Hematopoietic multipotent progenitor cell treated with erythropoietin and hydrocortisone succinate and interleukin-3 and kit ligand, for 6 days (in vitro differentiated cells): ENCODE measurements at places on chromosomes 2 and 18.
A peak's percentile ranks its signal among the peaks of the same experiment; 100 is the strongest.

- DNase-seq, result no peak
These were observed 65.2 kb upstream of the SMAD2 start for GRCh38 chr18:47995654-47996053.

- DNase-seq, result no peak
These were observed 70.3 kb downstream of the VWC2L start for GRCh38 chr2:214481204-214481603.

GRCh38 chr18:27184115-27185024 lies 738 bp downstream of the CHST9 start:
- DNase-seq, result no peak

GRCh38 chr2:217902379-217903141 lies 100.2 kb downstream of the TNS1 start:
- peak; percentile 57 for DNase-seq

GRCh38 chr2:227117027-227117426 lies 47.0 kb downstream of the COL4A4 start:
- no peak for DNase-seq

- no peak for DNase-seq
These were observed 90.5 kb upstream of the ALKAL2 start for GRCh38 chr2:378364-378763.

DNA sequence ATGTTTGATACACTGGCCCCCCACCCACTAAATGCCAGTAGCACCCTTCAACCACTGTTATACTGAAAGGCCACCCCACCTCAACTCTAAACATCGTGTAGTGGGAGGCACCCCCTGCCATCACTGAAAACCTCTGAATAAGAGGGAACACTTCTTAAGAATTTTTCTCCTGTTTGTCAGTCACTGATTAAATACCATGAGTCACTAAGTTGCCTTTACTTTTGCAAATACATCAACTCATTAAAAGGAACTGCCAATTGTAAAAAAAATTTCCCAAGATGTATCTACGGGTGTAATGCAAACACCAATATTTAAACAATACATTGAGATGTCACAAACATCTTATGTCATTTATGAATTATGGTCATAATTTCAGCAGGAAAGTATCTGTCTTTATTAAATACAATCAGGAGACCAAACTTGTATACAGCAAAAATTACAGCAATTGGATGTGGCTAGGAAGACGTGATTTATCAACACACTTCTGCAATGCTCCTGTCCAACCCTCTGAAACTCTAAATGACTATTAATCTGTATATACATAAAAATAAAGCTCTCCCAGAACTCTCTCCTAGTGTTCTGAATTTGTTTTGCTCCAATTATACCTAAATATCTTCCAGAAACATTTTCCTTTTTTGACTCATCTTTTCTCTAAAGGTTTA lies 144.1 kb upstream of the STK17B start:
- no peak for DNase-seq

GRCh38 chr18:45519411-45520280 lies 95.6 kb upstream of the SLC14A2 start:
- DNase-seq, result no peak

DNA sequence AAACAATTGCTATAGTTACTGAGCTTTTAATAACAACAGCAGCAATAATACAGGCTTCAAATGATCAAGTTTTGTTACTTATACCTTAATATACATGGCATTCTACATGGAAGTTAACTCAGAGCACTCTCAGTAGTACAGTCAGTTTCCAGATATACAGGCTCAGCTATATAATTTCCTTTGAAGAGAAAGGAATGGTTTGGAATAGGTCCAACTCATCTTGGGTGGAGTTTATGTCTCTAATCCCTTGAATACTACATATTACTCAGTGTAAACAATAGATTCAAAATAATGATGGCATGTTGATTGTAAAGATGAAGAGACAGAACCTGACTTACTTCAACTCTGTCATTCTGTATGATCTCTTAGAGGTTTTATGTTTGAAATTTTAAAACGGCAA lies 174.9 kb downstream of the EPHA4 start:
- DNase-seq, result no peak

DNA sequence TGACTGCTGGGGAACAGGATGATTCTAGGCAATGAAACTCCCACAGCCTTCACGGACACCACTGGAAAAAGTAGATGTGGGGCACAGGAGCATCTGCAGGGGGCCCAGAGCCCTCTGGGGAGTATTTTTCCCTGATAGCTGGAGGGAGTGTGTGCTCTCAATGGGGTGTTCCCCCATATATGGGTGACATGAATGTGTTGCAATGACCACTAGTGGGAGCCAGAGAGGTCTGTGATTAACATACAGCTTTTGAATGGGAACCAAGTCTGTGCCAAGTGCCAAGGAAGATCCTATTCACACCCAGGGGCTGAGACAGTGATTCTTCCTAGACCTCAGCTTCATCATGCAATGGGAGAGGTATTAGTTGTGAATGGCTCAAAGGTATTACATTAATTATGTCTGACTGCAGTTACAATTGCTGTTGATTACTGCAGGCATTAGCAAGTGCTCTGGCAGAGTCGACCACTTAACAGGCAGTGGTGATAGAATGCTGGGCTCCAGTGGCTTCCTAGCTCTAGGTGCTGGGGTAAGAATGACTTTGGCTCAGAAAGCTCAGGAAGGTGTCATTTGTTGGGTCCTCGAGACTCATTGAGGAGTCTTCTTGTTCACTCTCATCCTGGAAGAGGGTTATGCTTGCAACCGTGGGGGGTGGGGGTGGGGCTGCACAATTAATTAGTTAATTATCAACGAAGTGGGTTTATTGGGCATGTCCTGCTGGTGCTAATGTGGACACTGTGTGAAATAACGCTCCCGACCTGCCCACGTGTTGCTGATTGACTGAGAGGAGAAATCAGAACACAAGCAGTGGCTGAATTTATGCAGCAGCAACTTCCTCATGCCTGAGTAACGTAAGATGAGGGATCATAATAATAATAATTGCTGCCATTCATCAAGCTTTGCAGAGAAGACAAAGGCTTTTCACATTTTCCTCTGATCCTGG lies 194.1 kb downstream of the CLIP4 start:
- peak; percentile 88 for DNase-seq

DNA sequence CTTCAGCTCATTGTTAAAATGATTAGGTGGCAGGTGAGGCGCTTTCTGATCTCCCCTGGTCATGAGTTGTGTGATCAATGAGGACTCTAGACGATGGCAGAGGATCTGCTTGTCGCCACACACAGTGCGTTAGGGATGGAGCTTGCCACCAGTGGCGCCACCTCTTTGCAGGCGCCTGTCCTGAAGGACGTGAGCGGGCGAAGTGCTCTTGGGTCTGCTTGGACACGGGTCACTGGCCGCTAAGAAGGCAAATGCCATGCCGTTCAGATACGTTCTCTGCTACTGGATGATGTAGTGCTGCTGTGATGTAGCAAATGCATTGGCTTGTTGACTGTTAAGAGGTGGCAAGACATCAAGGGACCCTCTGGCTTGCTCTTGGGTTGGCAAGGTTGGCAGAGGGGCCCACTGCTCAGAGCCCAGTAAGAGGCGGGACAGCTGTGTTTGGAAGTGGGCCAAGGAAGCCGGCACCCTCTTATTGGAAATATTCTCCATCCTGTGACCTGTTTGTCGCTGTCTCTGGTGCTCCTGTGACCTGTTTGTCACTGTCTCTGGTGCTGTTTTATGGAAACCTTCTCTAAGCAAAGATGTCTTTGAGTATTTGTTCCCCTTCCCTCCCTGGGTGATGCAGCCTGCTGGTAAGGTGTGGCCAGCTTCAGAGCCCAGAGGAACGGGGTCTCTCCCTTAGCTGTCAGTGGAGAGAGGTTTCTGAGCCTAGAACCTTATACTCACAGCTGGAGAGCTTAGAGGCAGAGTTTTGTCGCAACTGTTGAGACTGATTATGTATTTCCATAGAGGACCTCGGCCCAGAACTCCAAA lies 14.6 kb downstream of the LDLRAD4 start:
- no peak for DNase-seq

DNA sequence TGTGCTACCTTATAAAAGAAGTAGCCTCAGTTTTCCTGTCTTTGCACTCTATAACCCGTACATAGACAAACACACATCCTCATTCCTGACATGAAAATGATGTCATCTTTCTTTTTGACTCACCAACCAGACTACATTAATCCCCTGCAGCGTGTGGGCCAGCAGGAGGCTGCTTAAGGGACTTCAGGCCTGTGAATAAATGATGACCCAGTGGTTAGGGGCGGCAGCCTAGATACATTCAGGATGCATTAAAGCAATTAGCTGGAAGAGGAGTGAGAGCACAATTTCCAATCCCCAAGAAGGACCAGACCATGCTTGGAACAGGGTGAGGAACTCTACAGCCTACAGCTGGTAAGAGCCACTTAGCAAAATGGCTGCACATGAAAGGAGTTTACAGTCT lies 57.3 kb upstream of the KLF7 start:
- DNase-seq, result no peak

DNA sequence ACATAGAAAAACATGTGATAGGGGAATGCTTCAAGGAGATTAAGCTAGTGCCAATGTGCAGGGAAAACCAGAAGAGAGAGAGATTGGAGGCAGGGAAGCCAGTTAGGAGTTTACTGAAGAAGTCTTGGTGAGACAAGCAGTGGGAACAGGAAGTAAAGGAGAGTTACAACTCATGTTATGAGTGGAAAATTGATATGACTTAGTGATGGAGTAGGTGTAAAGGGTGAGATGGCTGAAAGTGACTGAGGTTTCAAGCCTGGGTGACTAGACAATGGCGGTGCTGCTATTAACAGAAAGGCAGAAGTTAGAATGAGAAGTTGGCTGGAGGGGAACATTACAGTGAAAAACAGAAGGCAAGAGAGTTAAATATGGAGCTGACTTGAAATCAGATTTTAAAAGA lies 16.5 kb downstream of the DOK1 start:
- DNase-seq, result no peak

GRCh38 chr2:152335726-152336118 lies 748 bp downstream of the FMNL2 start:
- no peak for DNase-seq

GRCh38 chr2:164877169-164877568 lies 35.5 kb upstream of the COBLL1 start:
- no peak for DNase-seq

GRCh38 chr2:230955163-230955737 lies 30.2 kb upstream of the GPR55 start:
- DNase-seq, result no peak

GRCh38 chr2:192245329-192245728 lies 50.6 kb upstream of the TMEFF2 start:
- DNase-seq, result no peak

- DNase-seq, result no peak
These were observed 1589.1 kb upstream of the ZEB2 start for GRCh38 chr2:146108993-146109392.

DNA sequence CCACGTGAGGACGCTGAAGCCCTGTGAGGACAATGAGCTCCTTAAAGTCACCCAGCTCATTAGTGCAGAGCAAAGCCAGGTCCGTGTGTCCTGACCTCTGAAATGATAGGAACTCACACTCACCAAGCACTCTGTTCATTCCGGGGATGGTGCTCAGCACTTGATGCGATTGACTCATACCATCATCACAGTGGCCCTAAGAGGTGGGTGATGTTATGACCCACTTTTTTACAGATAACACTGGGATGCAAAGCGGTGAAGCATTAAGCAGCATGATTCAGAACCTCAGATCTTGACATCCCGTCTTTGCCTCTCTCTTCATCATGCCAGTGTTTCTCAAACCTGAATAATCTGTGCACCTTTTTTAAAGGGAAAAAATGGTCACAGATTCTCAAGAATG lies 234.8 kb downstream of the ALPK2 start:
- no peak for DNase-seq

DNA sequence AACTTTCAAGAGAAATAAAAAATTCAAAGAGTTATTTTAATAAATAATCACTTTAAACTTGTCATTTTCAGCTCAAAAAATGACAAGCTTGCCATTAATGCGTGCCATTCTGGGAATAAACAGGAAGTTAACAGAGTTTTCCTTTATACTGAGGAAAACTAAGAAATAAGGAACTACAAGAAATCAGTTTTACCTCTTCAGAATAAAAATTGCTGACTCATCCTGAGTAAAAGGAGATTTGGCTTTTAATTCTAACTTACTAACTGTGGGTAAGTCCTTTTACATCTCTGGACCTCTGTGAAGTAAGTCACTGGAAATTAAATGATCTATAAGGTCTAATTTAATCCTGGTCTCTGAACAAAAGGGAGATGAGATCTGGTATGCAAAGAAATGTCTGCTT lies 16.1 kb downstream of the CEBPZ start:
- DNase-seq, result no peak

DNA sequence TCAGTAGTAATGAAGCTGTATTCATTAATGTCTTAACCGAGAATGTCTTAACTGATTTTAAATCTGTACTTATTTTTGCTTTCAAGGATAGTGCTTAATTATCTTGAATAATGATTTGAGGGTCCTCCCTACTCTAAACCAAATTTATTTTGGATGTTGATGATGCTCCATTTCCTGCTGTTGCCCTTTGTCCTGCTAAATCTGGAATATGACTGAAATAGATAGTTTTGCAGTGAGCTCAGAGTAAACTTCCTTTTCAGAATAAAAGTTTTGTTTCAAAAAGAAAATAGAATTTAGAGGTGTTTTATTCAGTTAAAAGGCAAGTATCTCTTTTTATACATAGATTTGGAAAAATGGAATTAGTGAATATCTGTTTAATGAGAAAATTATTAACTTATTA lies 8.1 kb downstream of the NBEAL1 start:
- DNase-seq, result no peak

- DNase-seq, result no peak
These were observed 261.5 kb downstream of the PTGR3 start for GRCh38 chr18:74947417-74947816.

GRCh38 chr2:156405586-156405985 lies 30.6 kb upstream of the GPD2 start:
- DNase-seq, result peak; percentile 78

DNA sequence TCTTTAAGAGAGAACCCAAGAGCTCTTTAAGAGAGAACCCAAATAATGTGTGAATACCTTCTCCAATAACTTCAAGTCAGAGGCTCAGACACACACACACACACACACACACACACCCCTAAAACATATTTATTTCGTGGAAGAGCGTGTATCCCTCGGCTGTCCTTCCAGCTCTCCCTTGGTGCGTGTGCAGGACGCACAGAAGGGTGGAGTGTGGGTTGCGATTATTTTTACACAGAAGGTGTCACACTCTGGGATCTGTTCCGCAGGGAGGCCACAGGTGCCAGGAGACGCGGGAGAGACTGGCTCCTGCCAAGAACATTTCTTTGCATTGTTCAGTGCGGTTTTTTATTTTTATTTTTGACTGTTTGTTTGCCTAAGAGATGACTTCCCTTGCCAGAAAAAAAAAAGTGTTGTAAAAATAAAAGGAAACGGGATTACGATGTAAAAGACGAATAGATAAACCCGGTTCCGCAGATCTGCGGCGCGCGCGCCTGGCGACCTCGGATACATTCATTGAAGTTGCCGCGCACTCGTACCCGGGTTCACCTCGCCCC lies 47.3 kb upstream of the ATP6V1B1 start:
- DNase-seq, result no peak
